ENCODE measurements at places on chromosomes 5 and 9.

GRCh38 chr9:81032030-81032572 is 657.2 kb downstream of the TLE1 start:
- DNase-seq: no peak

DNA sequence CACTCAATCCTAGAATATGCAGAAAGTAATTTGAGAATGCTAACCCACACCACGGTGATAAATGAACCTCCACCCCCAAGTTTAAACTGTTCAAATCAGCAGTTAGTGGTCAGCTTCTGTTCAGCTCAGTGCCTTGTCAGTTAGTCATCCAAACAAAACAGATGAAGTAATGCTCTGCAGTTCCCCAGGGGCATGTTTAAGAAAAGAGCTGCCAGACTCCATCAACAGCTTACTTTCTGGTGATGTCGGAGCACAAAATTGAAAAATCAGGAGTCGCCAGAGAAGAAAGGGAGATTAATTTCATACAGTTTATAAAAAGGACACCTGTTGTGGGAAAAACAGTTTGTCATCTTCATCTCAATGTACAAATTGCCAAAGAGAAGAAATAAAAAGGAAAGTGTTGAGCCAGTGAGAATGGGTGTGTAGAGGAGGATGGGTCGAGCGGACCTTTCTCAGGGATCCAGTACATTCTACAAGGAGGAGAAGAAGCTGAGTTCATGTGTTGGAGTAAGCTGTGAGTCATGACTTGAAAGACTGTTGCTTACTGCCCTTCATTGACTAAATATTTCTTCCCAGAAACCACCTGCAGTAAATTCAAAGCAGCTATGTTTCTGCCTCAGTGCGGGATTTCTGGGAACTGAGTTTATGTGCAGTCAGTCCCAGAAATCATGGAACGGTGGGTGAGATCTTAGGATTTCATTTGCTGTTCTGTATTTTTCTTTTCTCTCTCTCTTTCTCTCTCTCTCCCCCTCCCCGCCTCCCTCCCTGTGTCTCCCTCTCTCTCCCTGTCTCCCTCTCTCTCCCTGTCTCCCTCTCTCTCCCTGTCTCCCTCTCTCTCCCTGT is 13.7 kb downstream of the TRIO start:
- no peak for DNase-seq

- DNase-seq: no peak
Measured at GRCh38 chr5:10578293-10578665, 14.4 kb downstream of the ANKRD33B start.

GRCh38 chr5:143051244-143052058 is 281.3 kb downstream of the ARHGAP26 start:
- no peak for DNase-seq

- DNase-seq: no peak
Measured at GRCh38 chr9:114348906-114349482, 19.3 kb downstream of the ORM2 start.

- DNase-seq: peak; percentile 41
Measured at GRCh38 chr9:112443200-112443599, 43.4 kb upstream of the KIAA1958 start.

DNA sequence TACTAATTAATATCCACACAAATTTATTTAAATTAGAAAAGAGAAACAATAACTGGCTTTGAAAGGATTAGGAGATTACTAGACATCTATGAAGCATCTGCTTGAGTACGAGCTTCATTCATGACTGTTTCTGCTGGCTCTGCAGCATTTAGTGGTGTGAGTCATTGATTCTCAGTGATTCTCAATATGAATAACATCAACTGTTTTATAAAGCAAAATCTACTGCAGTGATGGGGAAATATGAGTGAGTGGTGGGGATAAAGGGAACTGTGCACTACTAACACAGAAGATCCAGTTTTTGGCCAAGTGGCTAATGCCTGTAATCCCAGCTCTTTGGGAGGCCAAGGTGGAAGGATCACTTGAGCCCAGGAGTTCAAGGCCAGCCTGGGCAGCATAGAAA is 8.4 kb downstream of the FNBP1 start:
- no peak for DNase-seq

GRCh38 chr5:1772634-1773033 is 27.0 kb downstream of the MRPL36 start:
- no peak for DNase-seq

DNA sequence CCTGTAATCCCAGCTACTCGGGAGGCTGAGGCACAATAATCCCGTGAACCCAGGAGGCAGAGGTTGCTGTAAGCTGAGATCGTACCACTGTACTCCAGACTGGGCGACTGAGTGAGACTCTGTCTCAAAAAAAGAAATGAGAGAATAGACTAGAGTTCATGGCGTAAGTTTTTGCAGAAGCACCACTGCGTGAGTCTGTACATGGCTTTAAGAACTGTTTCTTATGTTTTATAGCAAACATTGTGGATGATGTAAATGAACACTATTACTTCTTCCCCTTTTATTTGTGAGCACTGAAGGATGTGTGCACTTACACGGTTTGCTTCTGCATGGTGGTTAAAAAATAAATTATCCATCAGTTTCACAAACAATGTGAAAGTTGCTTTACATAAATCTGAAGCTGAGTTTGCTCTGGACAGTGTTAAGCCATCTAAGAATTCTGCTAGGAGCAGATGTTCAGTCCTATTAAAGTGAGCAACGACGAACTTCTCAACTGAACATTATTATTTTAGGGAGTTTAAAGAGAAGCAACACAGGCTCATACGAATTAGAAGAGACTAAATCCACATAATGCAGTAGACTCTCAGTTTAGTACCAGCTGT is 52.5 kb downstream of the ZFAND5 start:
- DNase-seq: no peak

DNA sequence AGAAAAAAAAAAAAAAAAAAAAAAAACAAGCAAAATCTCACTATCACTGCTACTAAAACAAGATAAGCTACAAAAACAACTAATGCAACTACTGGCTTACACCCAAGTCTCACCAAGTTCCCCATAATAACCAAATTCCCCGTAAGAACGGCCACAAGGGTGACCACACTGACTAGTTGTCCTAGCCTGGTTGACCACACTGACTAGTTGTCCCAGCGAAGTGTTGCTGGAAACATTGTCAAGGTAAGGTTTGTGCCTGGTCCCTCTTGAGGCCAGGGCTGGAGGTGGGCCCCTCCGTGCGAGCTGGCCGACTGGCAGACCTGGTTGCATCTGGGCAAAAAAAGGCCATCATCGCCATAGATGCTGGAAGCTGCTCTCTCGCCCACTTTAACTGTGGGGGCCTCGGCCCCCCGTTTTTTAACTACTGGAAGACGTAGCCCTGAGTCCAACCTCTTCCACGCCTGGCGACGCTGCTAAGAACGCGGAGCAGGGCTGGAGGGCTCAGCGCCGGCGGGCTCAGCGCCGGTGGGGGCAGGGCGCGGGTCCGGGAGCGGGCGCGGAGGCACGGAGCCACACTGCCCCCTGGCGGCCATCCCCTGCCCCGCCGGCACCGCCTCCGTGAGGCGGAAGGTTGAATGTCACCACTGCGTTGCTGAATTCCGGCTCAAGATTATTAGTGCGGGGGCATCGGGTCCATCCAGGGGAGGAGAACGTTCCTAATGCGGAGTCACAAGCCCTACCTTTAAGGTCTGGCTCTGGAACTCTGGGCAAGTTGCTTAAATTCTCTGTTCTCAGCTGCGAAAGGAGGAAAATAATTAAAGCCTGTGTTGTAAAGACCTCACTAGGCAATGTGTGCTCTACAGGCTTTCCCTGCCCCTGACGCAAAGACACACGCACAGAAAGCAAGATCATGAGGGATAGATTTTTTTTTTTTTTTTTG is 84.0 kb downstream of the HSD17B3 start:
- peak; percentile 74 for DNase-seq

GRCh38 chr5:68054638-68055037 is 160.9 kb upstream of the PIK3R1 start:
- DNase-seq: no peak

GRCh38 chr9:112446080-112446479 is 40.5 kb upstream of the KIAA1958 start:
- no peak for DNase-seq

- no peak for DNase-seq
Measured at GRCh38 chr5:117779171-117779570, 1204.5 kb upstream of the SEMA6A start.

- no peak for DNase-seq
Measured at GRCh38 chr9:76581731-76582130, 122.7 kb downstream of the GCNT1 start.

DNA sequence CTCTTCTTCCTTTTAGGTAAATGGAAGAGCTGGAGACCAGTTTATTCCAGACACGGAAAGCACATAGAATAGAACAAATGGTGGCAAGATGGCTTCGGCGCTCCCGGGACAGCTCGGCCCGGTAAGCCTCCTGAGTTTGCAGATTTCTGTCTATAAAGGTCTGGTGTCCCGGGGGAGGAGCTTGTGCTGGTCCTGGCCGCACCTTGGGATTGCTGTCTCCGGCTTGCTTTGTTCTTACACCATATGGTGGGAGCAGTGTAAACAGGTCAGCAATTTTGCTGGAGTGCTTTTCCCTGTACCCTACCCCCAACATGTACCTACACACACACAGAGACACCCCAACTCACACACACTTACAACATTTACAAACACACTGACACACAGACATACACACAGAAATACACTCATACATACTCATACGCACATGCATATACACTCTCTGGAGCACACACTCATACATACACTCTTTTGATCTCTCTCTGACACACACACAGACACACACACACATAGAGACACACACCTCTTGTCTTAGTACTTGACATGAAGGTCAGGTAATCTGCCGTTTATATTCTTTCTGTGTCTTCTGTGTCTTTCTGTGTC is 42.0 kb downstream of the FRMPD1 start:
- no peak for DNase-seq

- no peak for DNase-seq
Measured at GRCh38 chr5:115995351-115995750, 33.1 kb downstream of the LVRN start.

DNA sequence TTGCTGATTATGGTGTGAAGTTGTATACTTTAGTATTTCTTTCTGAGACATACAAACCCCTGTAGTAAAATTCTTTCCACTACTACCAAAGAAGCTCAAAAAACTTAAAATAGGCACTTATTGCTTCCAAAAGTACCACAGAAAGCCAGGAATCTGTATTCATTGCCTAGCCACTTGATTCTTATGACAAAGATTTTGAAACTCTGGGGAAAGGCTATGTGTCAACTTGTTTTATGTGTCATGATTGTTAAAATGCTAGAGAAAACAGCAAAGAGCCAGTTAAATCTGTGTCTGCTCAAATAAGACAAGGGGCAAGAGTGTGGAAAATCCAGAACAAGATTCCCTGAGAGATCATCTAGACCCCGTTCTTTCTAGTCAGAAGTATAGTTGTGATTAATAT is 6.0 kb downstream of the KIF2A start:
- DNase-seq: no peak

DNA sequence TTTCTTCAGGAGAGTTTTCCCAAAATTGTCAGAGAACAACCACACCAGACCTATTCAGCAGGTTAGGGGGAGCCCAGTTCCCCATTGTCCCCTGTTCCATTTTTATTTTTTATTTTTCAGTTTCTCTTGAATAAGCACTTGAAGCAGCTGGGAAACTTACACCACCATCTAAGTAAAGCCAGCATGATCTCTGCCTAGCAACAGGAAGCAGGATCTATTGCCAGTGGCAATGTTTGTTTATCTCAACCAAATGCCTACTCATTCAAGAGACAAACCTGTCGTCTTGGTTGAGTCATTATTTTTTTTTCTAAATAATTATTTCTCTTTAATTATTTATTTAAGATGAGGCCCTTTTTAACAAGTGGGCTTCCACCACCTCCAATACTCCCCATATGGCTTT is 379.3 kb downstream of the PLK2 start:
- DNase-seq: no peak

DNA sequence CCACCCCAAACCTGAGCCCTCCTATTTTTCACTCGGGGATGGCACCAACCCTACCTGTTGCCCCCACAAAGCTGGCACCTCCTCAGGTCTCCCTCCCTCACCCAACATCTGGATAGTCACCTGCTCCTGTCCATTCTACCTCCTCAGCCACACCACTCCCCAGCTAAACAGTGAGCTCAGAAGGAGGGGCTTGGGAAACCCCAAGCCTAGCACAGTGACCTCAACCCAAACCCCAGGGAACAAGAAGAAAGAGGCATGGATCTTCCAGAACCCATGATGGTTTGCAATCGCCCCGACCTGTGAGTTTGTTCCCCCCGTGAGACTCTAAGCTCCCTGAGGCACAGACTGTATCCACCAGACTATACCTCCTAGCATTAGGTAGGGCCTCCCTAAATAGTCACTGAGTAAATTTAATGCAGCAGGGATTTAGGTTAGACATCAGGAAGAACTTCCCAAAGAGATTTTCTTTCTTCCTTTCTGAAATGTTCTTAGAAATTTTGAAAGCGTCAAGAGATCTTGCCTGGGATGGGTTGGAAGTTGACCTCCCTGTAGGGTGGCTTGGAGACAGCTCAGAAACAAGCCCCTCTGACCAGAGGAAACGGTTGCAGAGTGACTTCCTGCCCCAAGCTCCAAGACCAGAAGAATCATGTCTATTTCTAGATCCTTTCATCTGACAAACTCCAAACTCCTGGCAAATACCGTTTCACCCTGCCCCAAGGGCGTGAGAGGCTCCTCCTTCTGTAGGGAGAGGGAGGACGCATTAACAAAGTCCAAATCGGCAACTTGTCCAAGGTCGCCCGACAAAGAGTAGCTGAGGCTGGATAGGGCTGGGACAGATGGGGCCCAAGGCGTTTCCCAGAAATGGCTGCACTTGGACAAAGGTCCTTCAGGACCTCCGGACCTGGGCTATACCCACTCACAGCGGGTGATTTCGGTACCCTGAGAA is 4.1 kb downstream of the FIBCD1 start:
- DNase-seq: no peak

DNA sequence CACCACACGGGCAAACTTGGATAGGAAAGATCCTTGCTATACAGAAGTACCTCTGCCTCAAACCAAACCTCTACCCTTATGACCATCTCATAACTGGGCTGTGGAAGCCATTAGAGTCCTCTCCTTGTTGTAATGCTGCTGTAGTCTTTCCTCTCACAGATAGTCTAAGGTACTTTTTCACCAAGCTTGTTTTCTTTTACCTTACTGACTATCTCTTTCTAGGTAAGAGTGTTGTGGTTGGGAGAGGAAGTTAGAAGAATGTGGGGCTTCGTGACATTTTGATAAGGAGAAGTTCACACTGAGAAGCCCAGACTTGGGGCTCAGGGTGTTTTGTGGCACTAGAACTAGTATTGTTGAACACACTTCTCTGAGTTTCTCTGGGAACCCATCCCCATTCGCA is 8.9 kb downstream of the CFAP95 start:
- no peak for DNase-seq

- DNase-seq: no peak
Measured at GRCh38 chr5:93360436-93361088, 220.5 kb downstream of the NR2F1-AS1 start.

DNA sequence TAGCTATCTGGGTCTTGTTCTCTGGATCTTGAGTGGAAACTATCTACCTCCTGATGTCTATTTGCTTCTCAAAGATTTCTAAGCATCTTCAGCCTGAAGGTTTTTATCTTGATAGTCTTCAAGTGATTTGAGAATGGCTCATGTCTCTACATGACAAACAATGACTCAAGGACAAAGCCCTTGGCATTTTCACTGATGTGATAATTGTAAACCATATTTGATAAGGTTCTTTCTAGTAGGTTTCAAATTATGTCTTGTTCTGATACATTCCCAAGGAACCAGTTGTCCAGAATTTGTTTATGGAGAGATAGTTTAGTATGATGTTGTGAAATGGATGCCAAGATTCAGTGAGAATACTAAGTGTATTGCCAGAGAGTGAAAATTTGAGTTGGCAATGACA is 1079.3 kb upstream of the CDH9 start:
- no peak for DNase-seq

- no peak for DNase-seq
Measured at GRCh38 chr9:105439428-105439827, 8.4 kb upstream of the FSD1L start.

GRCh38 chr9:116897201-116897600 is 210.1 kb downstream of the TRIM32 start:
- DNase-seq: no peak
